DMS153 (cell line): ENCODE measurements at places on chromosomes 11 and 22.
A peak's percentile ranks its signal among the peaks of the same experiment; 100 is the strongest.

DNA sequence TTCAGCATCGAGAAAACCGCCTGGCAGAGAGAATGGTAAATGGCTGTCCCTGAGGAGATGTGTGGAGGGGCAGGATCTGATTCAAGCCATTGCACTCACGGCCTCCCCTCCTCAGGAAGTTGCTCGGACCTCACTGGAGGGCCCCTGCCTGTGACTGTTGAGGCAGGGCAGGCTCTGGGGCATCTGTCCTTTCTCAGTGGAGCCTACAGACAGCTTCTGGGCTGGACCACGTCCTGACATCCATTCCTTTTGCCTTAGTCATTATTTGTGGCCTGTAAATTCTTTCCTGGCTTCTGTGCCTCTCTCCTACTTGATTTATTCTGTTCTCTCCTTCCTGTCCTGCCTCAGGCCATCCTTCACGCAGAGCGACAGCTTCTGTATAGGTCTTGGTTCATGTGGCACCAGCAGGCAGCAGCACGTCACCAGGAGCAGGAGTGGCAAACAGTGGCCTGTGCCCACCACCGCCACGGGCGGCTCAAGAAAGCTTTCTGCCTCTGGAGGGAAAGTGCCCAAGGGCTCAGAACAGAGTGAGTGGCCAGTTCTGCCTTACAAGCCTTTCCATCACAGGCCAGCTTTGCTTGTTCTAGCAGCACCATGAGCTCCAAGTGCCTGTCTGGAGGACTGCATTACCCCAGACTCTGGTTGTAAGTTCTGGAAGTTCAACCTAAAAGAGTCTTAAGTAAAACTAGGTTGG is 59.6 kb downstream of the PISD start:
- DNase-seq = no peak

DNA sequence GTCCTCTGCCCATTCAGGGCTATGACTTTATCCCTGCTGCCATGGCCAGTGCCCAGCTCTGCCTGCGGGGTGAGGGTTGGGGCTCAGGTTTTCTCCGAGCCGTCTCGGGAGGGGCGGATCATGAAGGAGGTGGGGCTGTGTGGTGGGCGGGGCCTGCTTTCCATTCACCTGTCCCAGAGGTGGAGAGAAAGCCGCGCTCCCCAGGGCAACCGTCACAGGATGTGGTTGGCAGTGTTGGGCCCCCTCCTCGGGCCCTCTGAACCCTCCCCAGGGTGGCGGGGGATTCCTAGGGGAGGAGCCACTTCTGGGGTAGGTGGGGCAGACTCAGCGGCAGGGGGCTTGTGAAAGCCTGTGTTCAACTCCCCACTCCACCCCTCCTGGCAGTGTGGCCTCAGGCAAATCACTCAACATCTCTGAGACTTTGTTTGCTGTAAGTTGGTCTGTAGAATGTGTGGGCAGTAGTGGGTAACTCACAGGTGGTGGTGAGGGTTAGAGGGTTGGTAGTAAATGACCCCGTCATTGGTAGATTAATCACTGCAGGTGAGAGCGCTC is 50.3 kb downstream of the CD6 start:
- no peak for DNase-seq

DNA sequence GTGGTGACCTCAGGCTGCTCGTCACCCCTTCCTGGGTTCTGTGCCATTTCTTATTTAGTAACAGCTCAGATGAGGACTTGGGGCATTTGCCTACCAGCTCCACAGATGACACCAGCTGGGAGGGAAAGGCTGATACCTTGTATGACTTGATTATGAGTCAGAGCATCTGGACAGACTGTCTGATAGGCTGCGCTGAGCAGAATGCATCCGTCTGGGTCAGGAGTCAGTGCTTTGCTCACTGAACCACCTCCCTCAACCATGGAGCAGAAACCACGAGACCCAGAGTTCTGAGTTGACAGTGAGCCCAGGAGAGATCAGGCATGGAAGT is 6.8 kb downstream of the ST14 start:
- no peak for DNase-seq

- DNase-seq = peak; percentile 71
These were observed 16.3 kb upstream of the CYP2R1 start for GRCh38 chr11:14908214-14908880.

DNA sequence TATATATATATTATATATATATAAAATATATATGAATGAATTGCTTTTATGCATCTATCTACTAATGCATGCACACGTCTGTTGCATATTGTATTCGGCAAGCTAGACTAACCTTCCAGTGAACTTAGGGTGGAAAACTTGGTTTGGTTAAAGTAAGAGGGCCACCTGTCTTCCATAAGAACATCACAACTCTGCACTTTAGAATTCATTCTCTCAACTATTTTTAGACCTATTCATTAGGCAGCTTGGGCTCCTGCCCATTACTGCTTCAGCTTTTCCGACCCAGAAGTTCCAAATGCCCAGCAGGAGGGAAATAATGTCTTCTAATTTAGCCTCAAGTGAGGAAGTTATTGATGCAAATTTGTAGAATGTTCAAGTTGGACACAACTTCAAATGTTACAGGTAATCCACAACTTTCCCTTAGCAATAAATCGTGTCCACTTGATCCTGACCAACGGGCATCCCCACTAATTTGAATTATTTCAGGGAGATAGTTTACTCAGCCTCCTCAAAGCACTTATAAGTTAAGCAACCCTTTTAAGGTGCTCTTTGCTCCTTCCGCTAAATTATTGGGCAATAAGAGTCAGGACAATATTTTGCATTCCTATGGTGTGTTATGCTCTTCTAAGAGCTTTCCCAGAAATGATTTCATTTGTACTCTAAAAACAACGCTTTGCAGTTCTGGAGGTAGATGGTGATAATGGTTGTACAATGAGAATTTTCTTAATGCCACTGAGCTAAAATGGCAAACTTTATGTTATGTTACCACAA is 132.3 kb downstream of the OPCML start:
- DNase-seq = no peak

GRCh38 chr11:58650496-58650895 is 28.0 kb downstream of the CNTF start:
- DNase-seq = no peak

DNA sequence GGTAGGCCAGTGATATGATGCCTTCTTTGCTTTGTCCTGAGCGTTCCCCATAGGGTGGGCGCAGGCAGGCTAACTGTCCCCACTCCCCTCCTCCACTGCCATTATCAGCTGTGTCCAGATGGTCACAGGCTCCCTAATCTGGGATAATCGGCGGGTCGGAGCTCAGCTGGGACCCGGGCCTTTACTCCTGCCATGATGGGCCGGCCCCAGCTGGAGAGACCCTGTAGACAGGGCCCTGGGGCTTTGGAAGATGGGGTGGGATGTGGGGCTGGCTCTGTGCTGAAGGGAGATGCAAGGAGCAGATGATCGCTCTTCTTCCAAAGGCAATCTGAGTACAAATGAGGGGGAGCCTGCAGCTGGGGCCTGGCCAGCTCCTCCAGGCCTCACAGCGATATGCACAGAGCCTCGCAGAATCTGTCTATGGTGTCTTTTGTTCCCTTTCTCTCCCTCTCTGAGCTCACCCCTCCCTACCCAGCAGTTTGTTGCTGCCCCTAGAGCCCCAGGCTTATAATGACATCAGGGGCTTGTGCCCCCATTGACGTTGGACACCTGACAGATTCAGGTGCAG is 11.9 kb downstream of the KLHL35 start:
- no peak for DNase-seq

DNA sequence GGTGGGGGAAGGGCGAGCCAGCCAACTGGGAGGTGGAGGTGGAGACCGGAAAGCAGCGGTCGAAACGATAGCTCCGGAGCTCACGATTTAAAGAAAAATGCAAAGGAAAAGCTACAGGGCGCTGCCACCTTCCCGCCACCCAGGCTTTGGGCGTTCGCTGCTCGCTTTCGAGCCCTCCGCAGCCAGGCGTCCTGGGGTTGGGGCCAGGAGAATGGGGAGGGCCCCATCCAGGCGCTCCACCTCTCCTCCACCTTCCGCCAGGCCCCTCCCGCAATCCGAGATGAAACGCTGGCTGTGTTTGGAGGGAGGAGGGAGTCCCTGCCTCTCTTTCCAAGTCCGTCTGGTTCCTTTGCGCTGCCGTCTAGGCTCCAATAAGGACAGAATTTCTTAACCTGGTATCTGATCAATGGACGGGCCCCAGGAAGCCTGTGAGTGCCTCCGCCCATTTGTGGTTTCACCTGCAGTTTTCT is 483 bp upstream of the ABTB2 start:
- DNase-seq = peak; percentile 67

- DNase-seq = no peak
These were observed 334.5 kb downstream of the TTC28 start for GRCh38 chr22:28344918-28345703.

- no peak for DNase-seq
These were observed 1093.3 kb downstream of the BRD1 start for GRCh38 chr22:48734359-48734758.

- no peak for DNase-seq
These were observed 35.8 kb downstream of the NRXN2 start for GRCh38 chr11:64687204-64687603.

DNA sequence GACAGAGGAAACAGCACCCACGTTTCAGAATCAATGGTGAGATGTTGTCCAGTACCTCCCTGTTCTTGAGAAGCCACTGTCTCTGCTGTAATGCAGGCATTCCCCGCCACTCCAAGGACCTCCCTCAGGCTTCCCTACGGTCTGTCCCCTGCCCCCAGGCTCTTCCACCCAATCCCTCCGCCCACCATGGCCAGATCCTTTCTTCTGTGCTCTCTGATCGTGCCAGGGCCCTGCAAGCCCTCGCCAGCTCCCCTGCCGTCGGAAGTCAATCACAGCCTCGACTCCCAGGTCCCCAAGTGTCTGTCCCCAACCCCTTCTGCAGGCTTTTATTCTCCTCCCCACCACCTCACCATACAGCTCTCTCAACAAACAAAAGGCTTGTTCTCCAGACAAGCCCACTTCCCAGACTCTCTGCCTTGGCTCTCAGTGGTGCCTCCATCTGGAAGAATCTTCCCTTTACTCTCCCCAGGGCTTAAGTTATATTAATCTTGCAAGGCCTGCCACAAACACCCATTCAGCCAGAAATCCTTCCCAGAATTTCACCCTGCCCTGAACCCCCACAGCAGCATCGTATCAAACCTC is 13.7 kb downstream of the SCN4B start:
- no peak for DNase-seq

DNA sequence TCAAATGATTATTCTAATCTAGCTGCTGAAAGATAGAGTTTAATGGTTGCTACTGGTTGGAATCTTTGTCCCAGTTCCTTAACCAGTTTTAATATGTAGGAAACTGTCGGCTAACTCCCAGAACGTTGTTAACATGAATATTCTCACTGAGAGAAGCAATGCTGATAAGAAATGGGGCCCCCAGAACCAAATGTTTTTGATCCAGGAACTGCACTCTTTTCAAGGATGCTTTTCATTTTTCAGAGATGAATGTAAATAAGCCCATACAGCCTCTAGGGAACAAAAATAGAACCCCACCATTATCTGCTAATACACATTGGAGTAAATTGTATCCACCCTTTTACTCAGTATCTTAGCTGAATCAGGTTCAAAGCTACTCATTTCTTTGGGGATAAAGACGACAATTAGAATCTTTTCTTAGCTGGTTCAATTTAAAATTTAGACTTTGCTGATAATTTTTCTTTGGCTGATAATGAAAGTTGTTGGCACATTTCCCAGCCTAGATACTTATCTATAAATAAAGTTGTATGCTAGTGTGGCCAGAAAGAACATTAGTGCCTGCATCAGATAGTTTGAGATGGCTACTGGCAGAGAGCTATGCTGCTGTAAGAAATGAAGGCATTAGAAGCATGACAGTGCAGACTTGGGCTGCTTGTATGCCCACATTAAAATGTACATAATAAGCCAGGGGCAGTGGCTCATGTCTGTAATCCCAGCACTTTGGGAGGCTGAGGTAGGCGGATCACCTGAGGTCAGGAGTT is 323.3 kb upstream of the PDGFD start:
- DNase-seq = no peak

DNA sequence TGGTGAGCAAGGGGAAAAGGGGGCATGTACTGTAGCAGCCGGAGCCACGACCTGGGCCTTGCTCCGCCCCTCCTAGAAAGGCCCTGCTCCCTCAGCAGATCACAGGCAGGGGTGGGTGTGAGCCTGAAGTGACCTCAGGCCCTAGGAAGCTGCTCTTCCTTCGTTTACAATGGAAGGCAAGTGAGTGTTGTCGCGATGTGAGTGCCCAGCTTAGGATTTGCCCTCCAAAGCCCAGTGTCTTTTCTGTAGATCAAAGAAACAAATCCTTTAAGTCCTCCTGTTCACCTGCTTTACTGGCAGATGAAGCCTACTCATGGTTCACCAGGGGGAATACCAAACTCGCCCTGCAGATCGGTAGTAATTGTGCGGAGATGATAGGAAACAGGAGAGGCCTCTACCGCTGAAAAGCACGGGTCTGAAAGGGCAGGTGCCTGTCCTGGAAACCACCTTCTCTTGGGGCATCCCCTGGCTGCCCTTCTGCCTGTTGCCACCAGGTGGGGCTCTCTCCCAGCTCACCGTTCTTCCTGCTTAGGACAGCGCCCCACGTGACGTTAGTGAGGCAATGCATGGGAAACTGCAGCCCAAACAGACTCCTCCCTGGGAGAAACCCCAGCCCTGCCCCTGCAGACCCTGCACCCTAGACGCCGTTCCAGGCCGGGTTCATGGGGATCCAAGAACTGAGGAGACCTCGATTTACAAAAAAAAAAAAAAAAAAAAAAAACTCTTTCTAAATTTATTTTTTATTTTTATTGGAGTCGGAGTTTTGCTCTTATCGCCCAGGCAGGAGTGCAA is 45.9 kb upstream of the RAB1B start:
- DNase-seq = peak; percentile 90

GRCh38 chr11:107756553-107756952 is 44.7 kb upstream of the SLN start:
- no peak for DNase-seq

DNA sequence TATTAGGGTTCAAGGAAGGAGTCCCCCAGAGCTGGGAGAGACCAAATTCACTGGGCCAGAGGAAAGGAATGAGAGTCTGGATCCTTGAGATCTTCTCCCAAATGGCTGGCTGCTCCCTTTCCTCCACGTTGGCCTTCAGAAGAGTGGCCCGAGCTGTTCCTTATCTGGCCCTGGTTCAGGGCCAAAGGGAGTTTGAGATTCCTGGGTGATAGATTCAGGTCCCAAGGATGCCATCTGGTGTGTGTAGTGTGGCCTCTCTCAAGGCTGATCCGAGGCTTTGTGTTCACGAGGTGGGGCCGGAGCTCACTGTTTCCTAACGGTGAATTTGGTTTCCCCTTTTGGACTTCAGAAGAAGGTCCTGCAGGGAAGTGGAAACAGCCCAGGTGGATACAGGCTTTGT is 17.4 kb upstream of the ABCC8 start:
- no peak for DNase-seq

GRCh38 chr11:130865091-130865773 is 51.0 kb downstream of the SNX19 start:
- DNase-seq = no peak

GRCh38 chr11:96303064-96303463 is 39.9 kb downstream of the MAML2 start:
- no peak for DNase-seq

- DNase-seq = no peak
These were observed 14.8 kb downstream of the CSF2RB start for GRCh38 chr22:36928196-36928595.

DNA sequence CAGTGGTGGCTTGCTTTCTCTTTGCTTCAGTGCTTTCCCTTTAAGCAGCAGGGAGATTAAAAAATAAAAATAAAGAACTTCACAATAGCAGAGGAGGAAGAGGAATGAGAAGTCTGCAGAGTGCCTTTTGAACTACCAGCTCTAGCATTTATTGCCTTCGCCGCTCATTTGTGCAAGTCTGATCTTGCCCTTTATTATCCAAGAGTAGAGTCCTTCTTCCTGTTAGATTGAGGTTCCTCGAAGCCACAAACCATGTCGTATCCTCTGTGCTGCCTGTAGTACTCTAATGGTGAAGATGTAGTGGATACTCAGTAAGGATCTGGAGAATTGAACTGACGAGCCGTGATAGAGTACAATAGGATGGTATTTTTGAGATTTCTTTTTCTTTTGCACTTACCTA is 101.2 kb upstream of the RAG2 start:
- peak; percentile 17 for DNase-seq
